ENCODE measurements at places on chromosomes 5 and 9. TPM values are rescaled to one million over a fixed set of nuclear protein-coding genes. Genes with fewer than 3 reads are reported as not detected.

IFNA2 gene
- not detected for total RNA-seq

DNA sequence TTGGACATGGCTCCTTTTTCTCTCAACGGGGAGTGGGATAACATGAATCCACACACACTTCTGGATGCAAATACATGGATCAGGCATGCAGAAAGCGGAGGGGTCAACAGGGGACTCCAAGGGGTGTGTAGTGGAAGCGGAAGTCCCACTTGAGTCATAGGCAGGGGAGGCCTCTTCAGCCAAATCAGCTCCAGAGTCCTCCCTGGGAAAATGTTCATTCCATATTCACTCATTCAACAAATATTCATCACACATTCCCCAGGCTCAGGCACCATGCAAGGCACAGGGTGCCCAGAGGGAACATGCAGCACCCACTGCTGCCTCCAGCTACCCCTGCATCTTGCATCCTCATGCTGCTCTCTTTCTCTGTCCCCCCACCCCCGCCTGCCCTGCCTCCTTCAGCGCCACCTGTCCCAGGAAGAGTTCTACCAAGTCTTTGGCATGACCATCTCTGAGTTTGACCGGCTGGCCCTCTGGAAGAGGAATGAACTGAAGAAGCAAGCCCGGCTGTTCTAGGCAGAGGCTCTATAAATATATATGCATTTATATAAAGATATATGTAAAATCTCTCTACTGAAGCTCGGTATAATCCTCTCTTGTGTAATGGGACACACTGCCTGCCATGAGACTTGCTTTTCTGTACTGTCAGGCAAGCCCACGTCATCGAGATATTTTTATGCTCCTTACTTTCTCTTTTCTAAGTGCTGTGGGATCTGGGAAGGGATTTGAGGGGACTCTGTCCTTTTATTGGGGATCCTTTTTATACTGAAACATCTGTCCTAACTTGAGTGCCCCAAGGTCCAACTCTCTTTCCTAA is 13.6 kb upstream of the AFAP1L1 start:
- DNase-seq: no peak

GRCh38 chr5:96881511-96882115 is 5.3 kb downstream of the ERAP2 start:
- DNase-seq: no peak

TTLL11 gene
- total RNA-seq: 5.9 TPM

CCL27 gene
- not detected for total RNA-seq
